ENCODE measurements at places on chromosomes 7 and 10.

- no peak for DNase-seq
- H3K36me3 ChIP-seq: no peaks in the 10 kb centered on the region
Observed at GRCh38 chr7:6618621-6619020, 3.2 kb downstream of the ZNF853 start.

DNA sequence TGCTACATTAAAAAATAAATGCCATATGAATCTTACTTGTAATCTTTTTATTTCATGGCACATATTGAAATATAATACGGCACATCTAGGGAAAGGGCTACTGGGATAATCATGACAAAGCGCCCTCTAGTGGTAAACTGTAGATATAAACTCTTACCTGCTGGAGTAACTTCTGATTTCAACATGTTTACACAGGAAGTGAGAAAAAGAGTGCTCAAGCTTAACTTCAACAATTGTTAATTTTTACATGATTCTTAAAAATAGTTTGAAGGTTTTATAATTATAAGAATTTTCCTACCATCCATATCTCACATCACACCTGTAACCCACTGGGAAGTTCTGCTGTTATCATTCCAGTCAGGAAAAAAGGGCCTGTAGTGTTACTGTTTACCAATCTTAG is 2.0 kb upstream of the HEPACAM2 start:
- DNase-seq: peak; percentile 75
- H3K27me3 ChIP-seq: no peaks in the 10 kb centered on the region
- no peak overlapping the region for H3K4me3 ChIP-seq
- peaks cover 24% of the 10 kb centered on the region for H3K4me1 ChIP-seq
- no peak overlapping the region for H3K27ac ChIP-seq

- H3K27ac ChIP-seq: no peak overlapping the region
- H3K4me3 ChIP-seq: no peak overlapping the region
- no peaks in the 10 kb centered on the region for H3K4me1 ChIP-seq
- DNase-seq: no peak
Observed at GRCh38 chr7:74505471-74506324, 52.0 kb downstream of the GTF2IRD1 start.

DNA sequence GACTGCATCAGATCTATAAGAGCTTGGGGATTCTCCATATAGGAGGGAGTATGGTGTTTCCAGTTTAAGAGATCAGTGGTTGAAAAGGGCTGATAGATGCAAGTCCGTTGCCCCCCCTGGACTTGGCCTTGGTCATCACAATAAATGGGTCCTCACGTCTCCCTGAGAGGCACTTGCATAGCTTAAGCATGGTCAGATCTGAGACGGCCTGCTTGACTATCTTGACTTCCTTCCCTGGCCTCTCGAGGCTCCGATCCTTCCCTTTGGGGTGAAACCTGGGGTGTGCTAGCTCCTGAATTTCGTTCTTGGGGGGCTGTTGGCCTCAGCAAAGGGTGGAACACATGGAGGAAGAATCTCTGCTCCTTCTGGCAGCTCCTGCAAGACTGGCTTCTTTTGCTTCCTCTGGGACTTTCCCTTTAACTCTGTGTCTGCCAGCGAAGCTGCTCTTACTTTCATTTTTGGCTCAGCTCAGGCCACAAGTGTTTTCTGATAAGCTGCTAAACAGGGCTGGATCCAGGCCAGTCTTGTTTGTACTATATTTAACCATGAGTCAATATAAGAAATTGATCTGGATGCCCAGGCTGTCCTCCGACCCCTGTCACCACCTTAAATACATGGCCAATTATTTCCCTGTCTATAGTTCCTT is 11.2 kb upstream of the ZNF485 start:
- peak overlapping the region; percentile 21 for H3K4me3 ChIP-seq
- peak overlapping the region; percentile 34 for H3K27ac ChIP-seq
- H3K27me3 ChIP-seq: no peaks in the 10 kb centered on the region
- peaks cover 25% of the 10 kb centered on the region for H3K4me1 ChIP-seq

GRCh38 chr7:120441850-120442249 is 168.9 kb downstream of the KCND2 start:
- no peaks in the 10 kb centered on the region for H3K36me3 ChIP-seq
- DNase-seq: no peak
- no peaks in the 10 kb centered on the region for H3K4me1 ChIP-seq
- no peaks in the 10 kb centered on the region for H3K27me3 ChIP-seq
- no peak overlapping the region for H3K4me3 ChIP-seq

DNA sequence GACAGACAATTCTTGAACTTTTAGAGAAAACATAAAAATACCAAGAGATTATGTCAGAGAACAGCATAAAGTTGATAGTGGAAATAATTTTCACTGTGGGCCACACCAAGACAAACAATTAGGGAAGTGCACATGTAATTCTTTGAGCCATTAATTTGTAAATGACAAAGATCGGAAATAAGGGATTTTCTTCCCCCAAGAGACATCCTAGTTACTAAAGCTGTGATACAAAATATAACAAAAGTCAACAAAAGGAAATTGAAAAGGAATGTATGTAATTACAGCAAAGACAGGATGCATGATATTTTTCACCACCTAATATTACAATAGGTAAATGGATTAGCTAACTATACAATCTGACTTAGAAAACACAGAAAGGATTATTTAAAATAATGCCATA is 12.4 kb upstream of the LRRC72 start:
- no peak for DNase-seq
- H3K4me1 ChIP-seq: no peaks in the 10 kb centered on the region
- no peaks in the 10 kb centered on the region for H3K27me3 ChIP-seq
- no peak overlapping the region for H3K4me3 ChIP-seq
- H3K27ac ChIP-seq: no peak overlapping the region

DNA sequence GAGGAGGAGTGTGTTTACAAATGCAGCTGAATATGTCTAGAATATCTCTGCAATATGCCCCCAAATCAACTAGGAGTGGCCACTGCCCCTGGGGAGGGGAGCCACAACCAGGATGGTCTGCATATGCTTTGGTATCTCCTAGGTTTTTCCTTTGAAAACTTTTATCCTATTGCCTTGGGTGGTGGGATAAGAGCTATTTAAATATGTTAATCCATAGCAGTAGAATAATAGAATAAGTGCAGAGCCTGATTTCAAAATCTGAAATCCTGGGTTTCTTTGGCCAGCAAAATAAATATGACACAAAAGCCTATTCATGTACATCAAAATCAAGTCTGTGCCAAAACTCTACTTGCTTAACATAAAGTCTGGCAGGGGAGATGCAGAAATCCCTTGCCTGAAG is 79.6 kb upstream of the FGFR2 start:
- no peak overlapping the region for H3K4me3 ChIP-seq
- H3K27ac ChIP-seq: no peak overlapping the region
- DNase-seq: no peak
- H3K36me3 ChIP-seq: no peaks in the 10 kb centered on the region
- no peaks in the 10 kb centered on the region for H3K27me3 ChIP-seq

GRCh38 chr10:68153473-68154210 is 44.4 kb downstream of the MYPN start:
- no peaks in the 10 kb centered on the region for H3K36me3 ChIP-seq
- DNase-seq: no peak
- no peak overlapping the region for H3K27ac ChIP-seq

DNA sequence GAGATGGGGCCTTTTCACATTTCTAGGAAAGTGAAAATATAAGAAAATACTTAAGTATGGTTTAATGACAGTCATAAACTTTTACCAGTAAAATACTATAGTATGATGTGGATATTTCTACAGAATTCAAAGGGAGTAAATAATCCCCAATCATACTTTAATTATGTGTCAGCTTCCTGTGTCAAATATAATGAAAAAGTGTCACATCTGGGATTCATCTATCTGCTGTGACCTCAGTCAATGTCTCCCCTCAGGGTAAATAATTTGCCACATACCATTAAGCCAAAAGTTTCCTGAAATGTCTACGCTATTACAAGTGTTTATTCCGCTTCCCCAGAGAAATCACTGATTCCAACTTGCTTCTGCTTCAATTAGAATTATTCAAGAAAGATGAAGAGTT is 110.5 kb downstream of the ITGA8 start:
- H3K36me3 ChIP-seq: no peaks in the 10 kb centered on the region
- H3K27me3 ChIP-seq: no peaks in the 10 kb centered on the region
- no peaks in the 10 kb centered on the region for H3K4me1 ChIP-seq
- no peak for DNase-seq
- H3K4me3 ChIP-seq: no peak overlapping the region
- H3K27ac ChIP-seq: no peak overlapping the region

GRCh38 chr7:70307544-70308106 is 709.4 kb downstream of the AUTS2 start:
- no peaks in the 10 kb centered on the region for H3K27me3 ChIP-seq
- no peak overlapping the region for H3K4me3 ChIP-seq
- peak overlapping the region; percentile 0 for H3K27ac ChIP-seq
- peaks cover 32% of the 10 kb centered on the region for H3K4me1 ChIP-seq
- DNase-seq: peak; percentile 35
- H3K36me3 ChIP-seq: no peaks in the 10 kb centered on the region

- H3K4me1 ChIP-seq: no peaks in the 10 kb centered on the region
- H3K36me3 ChIP-seq: no peaks in the 10 kb centered on the region
- DNase-seq: no peak
Observed at GRCh38 chr7:124956160-124956559, 26.5 kb upstream of the POT1 start.

DNA sequence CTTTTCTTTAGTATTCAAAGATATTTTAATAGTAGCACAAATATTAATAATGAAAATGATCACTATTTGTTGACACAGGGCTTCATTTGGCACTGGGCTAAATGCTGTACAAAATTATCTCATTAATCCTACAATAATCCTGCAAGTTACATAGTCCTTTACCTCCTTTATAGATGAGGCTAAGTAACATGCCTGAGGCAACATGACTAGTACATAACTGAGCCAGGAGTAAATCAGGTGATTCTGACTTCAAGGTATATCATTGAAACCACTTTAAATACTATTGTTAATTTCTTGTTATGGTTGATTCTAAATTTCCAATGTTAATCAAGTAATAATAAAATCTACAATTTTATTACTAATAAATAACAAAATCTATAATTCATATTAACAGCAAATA is 39.8 kb downstream of the SEM1 start:
- H3K4me1 ChIP-seq: no peaks in the 10 kb centered on the region
- no peaks in the 10 kb centered on the region for H3K36me3 ChIP-seq
- no peak overlapping the region for H3K4me3 ChIP-seq
- DNase-seq: no peak
- no peaks in the 10 kb centered on the region for H3K27me3 ChIP-seq

- H3K27me3 ChIP-seq: no peaks in the 10 kb centered on the region
- DNase-seq: no peak
- H3K27ac ChIP-seq: no peak overlapping the region
- no peak overlapping the region for H3K4me3 ChIP-seq
Observed at GRCh38 chr10:12699781-12700556, 301.5 kb downstream of the CCDC3 start.

GRCh38 chr7:104862719-104863118 is 151.3 kb upstream of the KMT2E start:
- no peaks in the 10 kb centered on the region for H3K36me3 ChIP-seq
- H3K4me1 ChIP-seq: peaks cover 9% of the 10 kb centered on the region
- H3K4me3 ChIP-seq: no peak overlapping the region
- no peaks in the 10 kb centered on the region for H3K27me3 ChIP-seq

Data from CD4-positive, alpha-beta memory T cell (primary cell).